Neural crest cell (in vitro differentiated cells): ENCODE measurements at places on chromosomes 16 and 17. TPM values are rescaled to one million over a fixed set of nuclear protein-coding genes. Genes with fewer than 3 reads are reported as not detected.

The INTS2 gene
- total RNA-seq, result 25.4 and 25.9 TPM in 2 replicates

The MYH1 gene
- total RNA-seq, result not detected in 2 replicates

The MYH13 gene
- not detected in 2 replicates for total RNA-seq

The CCL8 gene
- total RNA-seq, result not detected in 2 replicates

DNA sequence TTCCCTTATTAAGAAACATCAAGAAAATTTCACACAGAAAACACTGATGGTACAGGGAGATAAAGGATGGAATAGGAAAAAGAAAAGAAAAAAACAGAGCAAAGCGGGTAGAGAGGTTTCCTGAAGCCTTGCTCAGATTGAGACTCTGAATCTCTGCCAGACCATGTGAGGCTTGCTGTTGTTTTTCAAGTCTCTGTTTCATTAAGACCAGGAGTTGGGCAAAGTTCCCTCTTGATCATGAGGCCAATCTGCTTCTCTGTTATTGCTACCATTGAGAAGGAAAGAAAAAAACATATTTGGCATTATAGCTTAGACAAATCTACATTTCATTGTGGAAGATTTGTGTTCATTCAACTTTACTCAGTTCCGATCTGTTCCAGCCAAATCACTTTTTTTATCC is 201.6 kb upstream of the SOX9 start:
- no peak for DNase-seq

DNA sequence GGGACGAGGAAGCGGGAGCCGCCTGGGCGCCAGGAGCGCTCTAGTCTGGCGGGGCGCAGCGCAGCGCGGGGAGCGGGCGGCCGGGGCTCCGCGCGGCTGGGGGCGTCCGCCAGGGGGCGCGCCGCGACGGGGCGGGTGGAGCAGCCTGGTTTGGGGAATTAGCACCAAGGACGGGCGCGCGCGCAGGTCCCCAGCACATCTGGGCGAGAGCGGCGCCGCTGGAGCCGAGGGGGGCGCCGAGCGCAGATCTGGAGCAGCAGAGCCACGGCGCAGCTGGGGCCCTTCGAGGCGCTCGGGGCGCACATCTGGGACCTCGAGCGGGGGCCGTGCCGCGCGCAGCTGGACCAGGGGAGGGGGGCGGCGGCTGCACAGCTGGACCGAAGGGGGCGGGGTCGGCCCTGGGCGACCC is at the start of gene NXPH3:
TSS of gene NXPH3 (plus strand) at position 193 of the 409 bp plus-strand sequence. CDS start 349 bp downstream, outside the sequence.
- peak; percentile 58 for DNase-seq

GRCh38 chr16:56466344-56466743 is 15.0 kb downstream of the OGFOD1 start:
- no peak for DNase-seq

GRCh38 chr16:49469311-49469670 is 95.7 kb downstream of the C16orf78 start:
- no peak for DNase-seq

GRCh38 chr17:48729335-48730239 is 1.0 kb upstream of the HOXB13 start:
- DNase-seq, result no peak

GRCh38 chr16:22664132-22664531 is 149.8 kb upstream of the HS3ST2 start:
- no peak for DNase-seq

GRCh38 chr16:49590166-49590871 is 216.7 kb downstream of the C16orf78 start:
- no peak for DNase-seq

GRCh38 chr16:75695708-75696107 is 5.6 kb downstream of the DUXB start:
- no peak for DNase-seq

- DNase-seq, result no peak
Measured at GRCh38 chr17:74998783-74999182, 11.4 kb downstream of the CDR2L start.

- DNase-seq, result no peak
Measured at GRCh38 chr17:62030264-62030663, 34.8 kb downstream of the MED13 start.
